Transverse colon (tissue), 4 donors: ENCODE measurements at places on chromosomes 7 and 10. TPM values are rescaled to one million over a fixed set of nuclear protein-coding genes. Genes with fewer than 3 reads are reported as not detected.
A peak's percentile ranks its signal among the peaks of the same experiment; 100 is the strongest.

DNA sequence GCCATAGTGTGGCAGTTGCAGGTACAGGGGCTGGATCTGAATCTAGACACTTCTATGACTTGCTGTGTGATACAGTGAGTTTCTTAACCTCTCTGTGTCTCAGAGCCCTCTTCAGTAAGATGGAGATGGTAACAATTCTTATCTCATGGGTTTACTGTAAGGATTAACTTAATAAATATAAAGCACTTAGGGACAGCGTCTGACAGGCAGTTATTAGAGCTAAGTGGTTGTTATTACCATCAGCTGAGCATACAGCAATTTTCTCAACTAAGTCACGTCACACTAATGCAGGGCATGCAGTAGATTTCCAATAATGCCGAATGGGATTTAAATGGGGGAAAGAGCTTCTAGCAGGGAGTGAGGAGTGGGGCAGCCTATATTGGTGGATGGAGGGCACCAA, 162.6 kb downstream of the SH2D4B start:
- no peak for DNase-seq
- H3K4me1 ChIP-seq = no peaks in the 10 kb centered on the region
- no peaks in the 10 kb centered on the region for H3K27me3 ChIP-seq
- H3K4me3 ChIP-seq = no peak overlapping the region

- no peaks in the 10 kb centered on the region for H3K36me3 ChIP-seq
- peak overlapping the region; percentile 34 for H3K27ac ChIP-seq
- H3K4me3 ChIP-seq = no peak overlapping the region
- peak; percentile 49 for DNase-seq
- peaks cover 11% of the 10 kb centered on the region for H3K4me1 ChIP-seq
- no peaks in the 10 kb centered on the region for H3K27me3 ChIP-seq
Observed at GRCh38 chr7:5237286-5237685, 45.5 kb upstream of the SLC29A4 start.

DNA sequence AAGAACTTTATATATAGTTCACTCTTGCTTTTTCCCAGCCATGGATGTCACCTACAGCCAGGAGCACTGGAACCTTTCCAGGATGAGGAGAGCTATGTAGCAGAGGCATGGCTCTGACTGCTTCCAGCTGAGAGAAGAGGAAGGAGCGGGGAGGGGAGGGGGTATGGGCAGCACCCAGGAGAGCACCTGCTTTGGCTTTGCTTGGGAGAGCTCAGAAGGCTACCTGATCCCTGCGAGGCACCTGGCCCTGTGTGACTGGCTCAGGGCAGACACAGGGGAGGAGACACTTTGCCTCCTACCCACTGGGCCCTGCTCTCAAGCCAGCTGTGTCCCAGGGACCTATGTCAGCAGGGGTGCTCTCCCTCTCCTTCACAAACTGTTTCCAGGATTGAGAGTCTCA, 67.1 kb downstream of the HK1 start:
- H3K36me3 ChIP-seq = no peaks in the 10 kb centered on the region
- DNase-seq = no peak
- no peaks in the 10 kb centered on the region for H3K27me3 ChIP-seq
- peaks cover 9% of the 10 kb centered on the region for H3K4me1 ChIP-seq

The SHH gene
- 3.7 TPM for total RNA-seq

DNA sequence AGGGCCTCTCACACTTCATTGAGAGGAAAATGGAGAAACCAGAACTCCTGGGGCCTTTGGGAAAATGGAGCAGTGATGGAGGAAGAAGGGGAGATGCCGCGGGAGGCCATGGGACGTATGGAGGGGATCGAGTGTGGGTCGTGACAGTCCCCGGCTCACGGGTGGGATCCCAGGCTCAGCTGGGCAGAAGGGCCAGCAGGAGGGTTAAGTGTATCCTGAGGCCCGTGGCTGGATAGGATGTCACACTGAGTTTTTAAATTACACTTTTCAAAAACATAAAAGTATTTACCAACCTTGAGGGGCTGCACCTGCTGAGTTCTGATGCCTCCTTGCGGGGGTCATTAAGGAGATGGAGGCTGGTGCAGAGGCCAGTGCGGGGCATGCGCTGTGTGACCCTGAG, 28.0 kb upstream of the PSMG3 start:
- H3K27me3 ChIP-seq = peaks cover 23% of the 10 kb centered on the region
- no peaks in the 10 kb centered on the region for H3K4me1 ChIP-seq
- DNase-seq = no peak
- no peak overlapping the region for H3K4me3 ChIP-seq
- H3K27ac ChIP-seq = no peak overlapping the region

- no peak overlapping the region for H3K4me3 ChIP-seq
- no peaks in the 10 kb centered on the region for H3K27me3 ChIP-seq
- peak; percentile 56 for DNase-seq
- peaks cover 17% of the 10 kb centered on the region for H3K4me1 ChIP-seq
- peak overlapping the region; percentile 71 for H3K27ac ChIP-seq
- no peaks in the 10 kb centered on the region for H3K36me3 ChIP-seq
Observed at GRCh38 chr10:19930936-19931893, 115.0 kb downstream of the PLXDC2 start.

DNA sequence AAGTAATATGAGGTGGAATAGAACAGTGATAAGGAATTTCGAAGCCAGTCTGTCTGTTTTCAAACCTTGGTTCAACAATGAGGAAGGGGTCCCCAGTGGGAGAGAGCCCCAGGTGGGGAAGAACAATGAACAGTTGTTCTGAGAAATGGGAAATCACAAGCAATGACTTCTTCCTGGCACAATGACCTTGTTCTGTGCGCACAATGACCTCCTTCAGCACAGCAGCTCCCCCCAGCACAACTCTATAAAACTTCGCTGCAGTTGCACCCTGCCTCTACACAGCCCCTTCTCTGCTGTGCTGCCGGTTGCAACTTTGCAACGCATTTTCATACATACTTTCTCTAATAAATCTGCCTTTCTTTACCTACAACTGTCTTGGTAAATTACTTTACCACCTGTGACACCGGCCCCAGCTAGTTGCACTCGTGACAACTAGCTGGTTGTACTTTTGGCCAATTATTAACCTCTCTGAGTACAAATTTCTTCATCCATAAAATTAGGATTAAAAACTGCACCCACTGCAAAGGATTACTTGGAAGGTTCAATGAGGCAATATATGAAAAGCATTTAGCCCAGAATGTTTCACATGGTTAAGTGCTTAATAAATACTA, 40.5 kb downstream of the ASB4 start:
- H3K4me3 ChIP-seq = no peak overlapping the region
- no peak for DNase-seq
- no peaks in the 10 kb centered on the region for H3K36me3 ChIP-seq
- no peaks in the 10 kb centered on the region for H3K27me3 ChIP-seq
- H3K4me1 ChIP-seq = peaks cover 13% of the 10 kb centered on the region

GRCh38 chr7:45930967-45931366, 9.9 kb upstream of the IGFBP3 start:
- no peak for DNase-seq
- no peaks in the 10 kb centered on the region for H3K36me3 ChIP-seq
- H3K4me1 ChIP-seq = no peaks in the 10 kb centered on the region
- H3K27me3 ChIP-seq = no peaks in the 10 kb centered on the region
- no peak overlapping the region for H3K27ac ChIP-seq

- DNase-seq = no peak
- no peaks in the 10 kb centered on the region for H3K36me3 ChIP-seq
- no peaks in the 10 kb centered on the region for H3K27me3 ChIP-seq
- H3K4me3 ChIP-seq = no peak overlapping the region
- no peak overlapping the region for H3K27ac ChIP-seq
Observed at GRCh38 chr7:64101126-64101942, 56.1 kb downstream of the ZNF727 start.

DNA sequence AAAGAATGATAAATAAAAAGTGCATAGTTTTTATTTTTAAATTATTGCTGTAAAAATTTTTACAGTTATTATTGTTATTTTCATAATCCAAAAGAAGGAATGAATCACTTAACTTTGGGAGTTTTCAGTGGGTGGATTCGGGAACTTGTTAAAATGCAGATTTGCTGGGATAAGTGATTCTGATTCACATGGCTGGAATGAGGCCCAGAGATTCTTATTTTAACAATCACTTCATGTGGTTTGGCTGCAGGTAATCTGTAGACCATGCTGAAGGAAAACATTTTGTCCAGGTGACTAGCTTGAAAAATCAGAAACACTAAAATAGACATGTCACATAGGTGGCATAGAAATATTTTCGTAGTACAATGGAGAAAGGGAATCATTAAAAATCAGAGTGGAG, 13.9 kb downstream of the CROT start:
- H3K27ac ChIP-seq = no peak overlapping the region
- no peaks in the 10 kb centered on the region for H3K27me3 ChIP-seq
- H3K4me1 ChIP-seq = no peaks in the 10 kb centered on the region
- no peak for DNase-seq
- peaks cover 14% of the 10 kb centered on the region for H3K36me3 ChIP-seq

The GJD4 gene
- total RNA-seq = not detected

- no peak for DNase-seq
- no peaks in the 10 kb centered on the region for H3K36me3 ChIP-seq
- H3K27ac ChIP-seq = no peak overlapping the region
- no peaks in the 10 kb centered on the region for H3K27me3 ChIP-seq
- no peaks in the 10 kb centered on the region for H3K4me1 ChIP-seq
Observed at GRCh38 chr10:78602201-78602932, 466.4 kb upstream of the ZMIZ1 start.

GRCh38 chr7:66359656-66360211, 154.6 kb downstream of the TPST1 start:
- no peaks in the 10 kb centered on the region for H3K27me3 ChIP-seq
- H3K27ac ChIP-seq = no peak overlapping the region
- H3K4me1 ChIP-seq = no peaks in the 10 kb centered on the region
- DNase-seq = no peak
- H3K4me3 ChIP-seq = no peak overlapping the region
- no peaks in the 10 kb centered on the region for H3K36me3 ChIP-seq

GRCh38 chr10:31381766-31382316, 62.8 kb downstream of the ZEB1 start:
- no peaks in the 10 kb centered on the region for H3K4me1 ChIP-seq
- no peak for DNase-seq
- H3K36me3 ChIP-seq = no peaks in the 10 kb centered on the region
- no peak overlapping the region for H3K4me3 ChIP-seq
- H3K27me3 ChIP-seq = no peaks in the 10 kb centered on the region

- no peaks in the 10 kb centered on the region for H3K27me3 ChIP-seq
- no peak for DNase-seq
- H3K27ac ChIP-seq = no peak overlapping the region
- no peak overlapping the region for H3K4me3 ChIP-seq
Observed at GRCh38 chr7:7793249-7793648, 74.8 kb upstream of the RPA3 start.

- no peaks in the 10 kb centered on the region for H3K27me3 ChIP-seq
- H3K4me3 ChIP-seq = no peak overlapping the region
- H3K4me1 ChIP-seq = peaks cover 8% of the 10 kb centered on the region
- no peak overlapping the region for H3K27ac ChIP-seq
Observed at GRCh38 chr7:1948301-1948796, 278.3 kb downstream of the ELFN1 start.

- H3K4me3 ChIP-seq = no peak overlapping the region
- no peak for DNase-seq
- peaks cover 4% of the 10 kb centered on the region for H3K4me1 ChIP-seq
- no peak overlapping the region for H3K27ac ChIP-seq
- peaks cover 20% of the 10 kb centered on the region for H3K27me3 ChIP-seq
- no peaks in the 10 kb centered on the region for H3K36me3 ChIP-seq
Observed at GRCh38 chr7:101287032-101287431, 34.6 kb downstream of the IFT22 start.

DNA sequence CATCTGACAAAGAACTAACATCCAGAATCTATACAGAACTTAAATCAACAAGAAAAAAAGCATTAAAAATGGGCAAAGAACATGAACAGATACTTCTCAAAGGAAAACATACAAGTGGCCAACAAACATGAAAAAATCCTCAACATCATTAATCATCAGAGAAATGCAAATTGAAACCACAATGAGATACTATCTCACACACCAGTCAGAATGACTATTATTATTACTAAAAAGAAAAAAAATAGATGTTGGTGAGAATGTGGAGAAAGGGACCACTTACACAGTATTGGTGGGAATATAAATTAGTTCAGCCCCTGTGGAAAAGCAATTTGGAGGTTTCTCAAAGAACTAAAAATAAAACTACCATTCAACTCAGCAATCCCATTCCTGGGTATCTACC, 89.1 kb upstream of the ADO start:
- H3K27ac ChIP-seq = no peak overlapping the region
- no peaks in the 10 kb centered on the region for H3K4me1 ChIP-seq

DNA sequence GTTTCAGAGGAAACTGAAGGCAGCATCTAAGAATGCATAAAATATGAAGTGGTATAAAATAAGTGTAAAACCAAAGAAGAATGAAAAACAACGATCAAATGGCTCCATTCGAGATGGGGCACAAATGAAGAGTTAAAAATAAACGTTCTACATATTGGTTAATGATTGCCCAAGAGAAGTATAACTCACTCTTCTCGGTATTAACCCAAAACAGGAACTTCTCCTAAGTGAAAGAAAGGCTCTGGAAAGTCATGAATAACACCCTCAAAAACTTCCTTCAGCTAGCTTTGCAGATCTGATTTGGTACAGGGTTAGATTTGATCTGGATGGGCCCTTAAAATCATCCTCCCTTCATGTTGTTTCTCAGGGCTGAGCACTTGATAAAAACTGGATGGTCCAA, 94.3 kb upstream of the ADO start:
- no peak overlapping the region for H3K27ac ChIP-seq
- no peaks in the 10 kb centered on the region for H3K36me3 ChIP-seq
- H3K4me1 ChIP-seq = no peaks in the 10 kb centered on the region
- DNase-seq = no peak

The FXYD4 gene
- total RNA-seq = not detected

GRCh38 chr10:15605740-15606369, 113.9 kb downstream of the ITGA8 start:
- no peaks in the 10 kb centered on the region for H3K36me3 ChIP-seq
- H3K4me3 ChIP-seq = no peak overlapping the region
- no peaks in the 10 kb centered on the region for H3K4me1 ChIP-seq

The VPS37D gene
- not detected for total RNA-seq

DNA sequence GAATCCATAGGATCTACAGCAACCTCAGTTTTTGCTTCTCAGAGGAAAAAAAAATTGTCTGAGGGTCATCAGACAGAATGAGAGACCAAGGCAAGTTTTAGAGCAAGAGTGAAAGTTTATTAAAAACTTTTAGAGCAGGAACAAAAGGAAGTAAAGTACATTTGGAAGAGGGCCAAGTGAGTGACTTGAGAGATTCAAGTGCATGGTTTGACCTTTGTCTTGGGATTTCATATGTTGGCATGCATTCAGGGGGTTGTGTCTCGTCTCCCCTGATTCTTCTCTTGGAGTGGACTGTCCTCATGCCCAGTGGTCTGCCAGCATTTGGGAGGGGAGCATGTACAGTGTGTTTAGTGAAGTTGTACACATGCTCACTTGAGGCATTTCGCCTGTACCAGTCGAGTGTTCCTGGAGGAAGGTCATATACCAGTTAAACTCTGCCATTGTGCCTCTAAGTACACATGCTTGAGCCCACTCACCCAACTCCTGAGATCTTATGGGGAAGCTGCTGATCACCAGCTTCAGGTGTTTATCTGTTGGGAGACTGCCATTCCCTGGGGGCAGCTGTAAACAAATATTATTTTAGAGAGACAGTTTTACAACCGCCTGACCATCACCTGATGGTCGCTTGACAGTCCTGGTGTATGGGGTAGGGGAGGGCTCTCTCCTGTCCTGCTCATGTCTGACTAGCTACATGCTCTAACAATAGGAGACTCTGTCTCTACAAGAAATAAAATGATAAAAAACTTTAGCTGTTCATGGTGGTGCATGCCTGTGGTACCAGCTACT, 109.4 kb downstream of the EEPD1 start:
- H3K4me3 ChIP-seq = no peak overlapping the region
- H3K27me3 ChIP-seq = no peaks in the 10 kb centered on the region
- no peak for DNase-seq
- peaks cover 77% of the 10 kb centered on the region for H3K4me1 ChIP-seq
- H3K36me3 ChIP-seq = no peaks in the 10 kb centered on the region
- peak overlapping the region; percentile 81 for H3K27ac ChIP-seq
